ENCODE measurements at places on chromosomes 1 and 21.
A peak's percentile ranks its signal among the peaks of the same experiment; 100 is the strongest.

- DNase-seq, result no peak
Observed at GRCh38 chr1:62481681-62482080, 44.8 kb downstream of the USP1 start.

GRCh38 chr1:228279722-228280105, 71.9 kb downstream of the OBSCN start:
- DNase-seq, result no peak

- DNase-seq, result no peak
Observed at GRCh38 chr1:231723146-231723545, 96.6 kb downstream of the DISC1 start.

- no peak for DNase-seq
Observed at GRCh38 chr1:84947536-84948410, 49.1 kb downstream of the MCOLN2 start.

DNA sequence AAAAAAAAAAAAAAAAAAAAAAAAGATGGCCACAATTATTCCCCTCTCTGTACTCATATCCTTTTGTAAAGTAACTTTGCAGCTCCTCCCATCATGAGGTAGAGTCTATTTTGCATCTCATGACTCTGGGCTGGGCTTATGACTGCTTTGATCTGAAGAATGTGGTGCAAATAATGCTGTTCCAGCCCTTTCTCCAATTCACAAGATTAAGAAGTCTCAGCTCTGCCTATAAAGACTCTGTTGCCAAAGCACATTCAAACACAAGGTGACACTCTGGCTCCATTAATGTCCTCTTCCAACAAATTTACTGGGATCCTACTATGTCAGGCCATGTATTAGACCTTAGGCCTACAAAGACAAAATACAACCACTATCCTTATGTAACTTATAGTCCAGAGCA, 64.8 kb upstream of the PTCH2 start:
- DNase-seq, result no peak

DNA sequence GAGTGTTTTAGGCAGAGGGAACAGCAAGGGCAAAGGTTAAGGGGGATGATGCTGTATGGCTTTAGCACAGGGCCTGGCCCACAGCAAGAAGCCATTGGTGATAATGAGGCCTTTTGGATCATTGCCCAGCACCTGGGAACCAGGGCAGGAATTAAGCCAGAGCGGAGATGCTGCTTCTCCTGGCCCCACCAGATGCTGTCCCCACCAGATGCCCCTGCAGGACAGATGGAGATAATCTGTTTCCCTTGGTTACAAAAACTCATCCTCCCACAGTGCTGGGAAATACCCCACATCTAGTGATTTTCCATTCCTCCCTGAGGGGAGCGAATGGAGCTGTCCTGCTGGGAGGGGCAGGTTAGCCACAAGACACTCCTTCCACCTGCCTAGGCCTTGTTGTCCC, 18.8 kb downstream of the OPRD1 start:
- DNase-seq, result no peak

DNA sequence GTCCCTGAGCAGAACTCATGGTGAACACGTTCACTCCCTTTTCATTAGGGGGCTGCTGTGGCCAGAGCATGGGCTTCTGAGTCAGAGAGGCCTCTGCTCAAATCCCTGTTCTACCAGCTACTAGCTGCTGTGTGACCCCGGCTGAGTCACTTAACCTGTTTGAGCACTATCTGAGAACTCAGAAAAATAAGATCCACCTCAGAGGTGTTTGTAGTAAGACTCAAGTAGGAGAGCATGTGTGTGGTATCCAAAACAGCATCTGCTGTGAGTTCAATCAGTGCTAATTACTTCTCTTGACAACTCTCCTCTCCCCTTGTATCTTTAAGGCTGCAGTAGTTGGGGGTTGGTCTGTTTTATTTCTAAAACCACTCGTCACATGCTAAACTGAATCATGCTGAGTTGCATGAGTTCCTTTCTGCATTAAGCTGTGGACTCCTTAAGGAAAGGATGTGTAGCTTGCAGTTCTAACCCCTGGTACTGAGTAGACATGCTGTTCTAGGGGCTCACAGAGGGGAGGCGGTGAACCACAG, 39.7 kb upstream of the JUN start:
- peak; percentile 68 for DNase-seq

GRCh38 chr1:198186916-198187580, 30.2 kb downstream of the NEK7 start:
- DNase-seq, result no peak

DNA sequence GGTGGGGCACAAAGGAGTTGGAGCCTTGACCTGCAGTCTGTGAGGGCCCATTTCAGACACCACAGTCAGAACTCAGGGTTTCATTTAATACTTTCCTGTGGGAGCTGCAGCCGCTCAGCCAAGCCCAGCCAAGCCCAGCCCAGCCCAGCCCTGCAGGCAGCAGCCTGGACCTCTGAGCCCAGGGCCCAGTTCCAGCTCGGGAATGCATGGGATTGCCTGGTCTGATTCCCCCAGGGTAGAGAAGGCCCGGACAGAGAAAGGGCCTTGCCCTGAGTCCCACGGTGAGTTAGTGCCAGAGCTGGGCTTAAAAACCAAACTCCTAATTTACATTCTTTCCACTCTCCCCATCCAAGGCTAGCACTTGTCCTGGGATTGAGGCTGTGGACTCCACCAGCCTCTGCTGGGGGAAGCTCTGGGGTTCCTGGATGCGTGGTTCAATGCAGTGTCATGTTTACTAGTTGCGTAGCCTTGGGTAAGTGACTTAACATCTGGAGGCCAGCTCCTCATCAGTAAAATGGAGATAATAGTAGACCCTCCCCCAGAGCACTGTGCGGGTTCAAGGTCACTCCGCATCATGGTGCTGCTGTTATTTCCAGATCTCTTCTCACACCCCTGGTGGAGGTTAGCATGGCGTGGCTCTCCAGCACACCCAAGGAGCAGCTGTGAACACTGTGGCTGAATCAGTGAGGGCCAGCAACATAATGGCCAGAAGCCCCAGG, 29.2 kb upstream of the PKP1 start:
- DNase-seq, result no peak

DNA sequence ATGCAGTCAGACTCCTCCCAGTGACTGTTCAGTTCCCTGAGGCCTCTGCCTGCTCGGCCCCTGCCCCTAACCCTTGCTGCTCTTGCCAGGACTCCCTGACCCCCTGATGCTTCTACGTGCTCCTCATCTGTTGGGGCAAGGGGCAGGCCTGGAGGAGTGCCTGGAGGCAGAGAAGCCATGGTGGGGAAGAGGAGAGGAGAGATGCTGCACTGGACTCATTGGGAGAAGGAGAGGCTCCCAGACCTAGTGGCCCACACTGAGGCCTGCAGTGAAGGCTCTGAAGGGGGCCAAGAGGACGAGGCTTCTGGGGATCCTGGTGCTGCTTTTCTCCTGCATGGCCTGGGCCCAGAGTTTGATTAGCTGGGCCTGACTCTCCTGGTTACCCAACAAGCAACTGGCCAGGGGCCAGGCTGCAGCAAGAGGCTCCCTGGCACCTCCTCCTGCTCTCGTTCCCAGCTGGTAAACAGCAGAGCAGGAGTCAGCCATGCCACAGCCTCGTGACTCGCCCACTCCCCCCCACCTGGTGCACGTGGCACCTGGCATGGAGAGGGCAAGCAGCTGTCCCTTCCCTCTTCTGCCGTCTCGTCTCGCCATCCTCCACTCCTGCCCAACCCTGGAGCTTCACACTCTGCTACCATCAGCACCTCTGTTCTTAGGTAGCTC, 847 bp upstream of the RORC start:
- no peak for DNase-seq

- DNase-seq, result no peak
Observed at GRCh38 chr1:203217139-203217655, 12.3 kb downstream of the CHIT1 start.

- DNase-seq, result no peak
Observed at GRCh38 chr1:77639557-77640069, 42.8 kb downstream of the ZZZ3 start.

GRCh38 chr1:1135339-1136136, 19.6 kb upstream of the C1orf159 start:
- no peak for DNase-seq

DNA sequence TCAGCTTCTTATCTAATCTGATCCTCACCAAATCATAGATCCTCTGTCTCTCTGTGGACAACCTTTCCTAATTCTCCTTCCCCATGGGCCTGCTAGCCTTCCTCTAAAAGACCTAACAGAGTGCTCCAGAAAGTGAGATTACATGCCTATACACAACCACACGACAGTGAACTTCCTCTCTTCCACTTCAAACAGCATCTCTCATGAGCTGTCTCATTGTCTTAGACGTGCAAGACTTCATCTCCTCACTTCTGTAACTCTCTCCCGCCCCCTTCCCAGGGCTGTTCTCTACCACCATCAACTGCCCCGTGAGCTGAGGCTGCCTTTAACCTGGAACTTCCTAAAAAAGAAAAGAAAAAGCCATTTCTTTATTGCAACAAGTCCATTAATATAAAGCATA, 14.1 kb upstream of the A3GALT2 start:
- DNase-seq, result no peak

DNA sequence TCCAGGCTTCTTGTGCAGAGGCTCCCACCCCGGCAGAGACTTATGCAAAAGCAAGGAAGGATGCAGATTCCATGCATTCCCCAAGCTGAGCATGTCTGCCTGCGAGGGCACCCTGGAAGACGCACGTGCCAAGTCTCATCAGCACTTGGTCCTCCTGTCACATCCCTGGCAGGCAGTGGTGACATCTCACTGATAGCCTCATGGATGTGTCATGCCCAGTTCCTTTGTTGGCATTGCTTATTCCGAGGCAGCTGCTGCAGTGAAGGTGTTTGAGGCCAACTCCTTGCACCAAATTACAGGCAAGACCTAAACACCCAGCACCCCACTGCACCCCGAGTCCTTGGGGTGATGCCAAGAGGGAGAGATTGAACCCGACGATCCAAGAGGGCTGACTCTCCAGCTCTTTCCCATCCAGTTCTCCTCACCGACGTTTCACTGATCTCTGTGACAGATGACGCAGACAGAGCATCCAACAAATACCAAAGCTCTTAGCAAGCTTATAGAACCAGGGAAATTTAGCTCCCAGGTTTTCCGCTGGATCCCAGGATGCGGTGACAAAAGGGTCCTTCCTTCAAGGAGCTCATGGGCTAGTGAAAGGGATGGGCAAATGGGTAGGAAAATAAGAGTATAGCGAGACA, 611.1 kb downstream of the AJAP1 start:
- no peak for DNase-seq

GRCh38 chr1:191695865-191696264, 462.4 kb upstream of the RGS18 start:
- DNase-seq, result no peak

DNA sequence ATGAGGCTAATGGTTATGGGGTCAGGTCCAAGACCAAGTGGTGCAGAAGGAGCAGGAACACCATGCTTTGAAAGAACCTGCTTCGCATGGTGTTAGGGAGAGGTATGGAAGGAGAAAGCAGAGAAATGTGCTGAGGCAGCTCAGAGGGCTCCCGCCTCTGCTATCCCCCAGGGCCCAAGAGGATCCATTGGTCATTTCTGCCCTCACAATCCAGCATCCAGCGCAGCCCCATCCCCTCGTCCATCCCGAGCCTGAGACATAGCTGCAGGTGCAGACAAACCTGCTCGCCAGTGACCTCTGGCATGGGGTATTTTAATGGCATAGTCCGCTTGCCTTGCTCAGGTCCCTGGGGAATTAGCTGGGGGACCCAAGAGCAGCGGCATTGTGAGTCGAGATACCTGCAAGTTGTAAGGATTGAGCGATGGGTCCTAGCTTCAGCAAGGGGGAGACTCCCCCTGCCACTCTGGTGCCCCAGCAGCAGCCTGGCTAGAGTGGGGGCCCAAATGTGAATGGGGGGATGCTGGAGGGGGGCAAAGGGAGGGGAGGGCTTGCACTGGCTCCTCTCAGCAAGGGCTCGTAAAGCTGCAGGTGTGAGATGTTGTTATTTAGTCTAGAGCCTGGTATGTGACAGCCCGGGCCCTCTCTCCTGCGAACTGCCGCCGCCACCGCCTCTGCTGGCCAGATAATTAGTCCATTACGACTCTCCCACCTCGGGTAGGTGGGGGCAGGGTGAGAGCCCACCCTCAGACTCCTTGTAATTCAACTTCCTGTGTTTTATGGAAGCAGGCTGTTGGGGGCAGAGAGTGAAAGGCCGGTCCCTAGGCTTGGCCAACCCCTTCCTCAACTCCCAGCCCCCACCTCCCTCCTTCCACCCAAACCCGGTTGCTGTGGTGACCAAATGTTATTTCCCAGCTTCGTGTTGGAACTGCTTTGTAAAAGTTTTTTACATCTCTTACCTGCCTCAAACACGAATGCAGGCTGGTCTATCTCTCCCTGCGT, 118.8 kb downstream of the RNF220 start:
- DNase-seq, result no peak

- DNase-seq, result no peak
Observed at GRCh38 chr1:85280636-85281035, 4.2 kb upstream of the BCL10 start.

DNA sequence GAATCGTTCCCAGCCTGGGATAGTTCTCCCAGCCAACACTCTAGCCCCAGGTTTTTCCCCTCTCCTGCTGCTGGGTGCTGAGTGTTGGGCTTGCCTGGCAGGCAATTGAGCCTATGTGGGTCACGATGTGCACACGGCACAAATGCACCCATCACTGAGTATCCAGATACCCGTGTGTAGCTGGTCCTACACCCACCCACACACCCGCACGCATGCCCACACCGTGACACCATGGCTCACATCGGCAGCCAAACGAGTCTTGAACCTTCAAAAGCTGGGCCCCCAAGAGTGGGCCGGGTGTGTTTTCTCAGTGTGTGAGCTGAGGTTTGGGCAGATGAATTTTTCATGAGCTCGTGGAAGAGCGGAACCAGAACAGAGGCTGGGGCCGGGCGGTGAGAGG, 188.5 kb downstream of the GRIK3 start:
- no peak for DNase-seq

DNA sequence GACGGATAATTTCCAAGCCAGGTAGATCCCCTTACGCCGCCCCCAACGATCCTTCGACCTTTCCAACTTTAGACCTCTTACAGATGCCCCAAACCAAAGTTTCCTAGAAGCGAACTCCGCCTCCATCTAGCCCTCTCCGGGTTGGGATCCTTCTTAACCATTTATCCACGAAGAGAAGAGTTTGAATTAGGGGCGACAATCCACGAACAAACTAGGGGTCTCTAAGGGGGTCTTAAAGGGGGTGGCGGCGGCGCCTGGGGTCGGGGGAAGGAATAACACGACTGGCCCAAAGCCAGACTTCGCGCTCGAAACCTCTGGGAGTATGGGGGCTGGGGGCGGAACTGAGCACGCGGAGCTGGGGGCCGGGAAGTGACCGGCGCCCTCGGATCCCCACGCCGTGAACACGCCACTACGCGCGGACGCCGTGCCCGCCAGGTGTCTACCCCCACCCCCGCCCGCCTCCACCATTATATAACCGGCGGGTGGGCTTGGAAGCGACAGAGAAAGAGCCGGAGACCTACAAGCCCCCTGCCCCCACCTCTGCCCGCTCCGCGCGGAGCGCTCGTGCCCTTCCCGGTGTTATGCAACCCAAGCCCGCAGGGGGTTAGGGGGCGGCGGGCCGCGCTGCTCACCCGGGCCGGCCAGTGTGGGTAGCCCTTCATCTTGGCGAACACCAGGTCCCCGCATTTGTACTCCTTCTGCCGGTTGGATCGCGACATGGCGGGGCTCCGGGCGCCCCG, 594 bp downstream of the HDGF start:
- peak; percentile 52 for DNase-seq

- DNase-seq, result no peak
Observed at GRCh38 chr21:42381347-42381984, 14.4 kb downstream of the TMPRSS3 start.

GRCh38 chr1:209721323-209721722, 16.7 kb downstream of the HSD11B1 start:
- DNase-seq, result no peak

- no peak for DNase-seq
Observed at GRCh38 chr1:162857850-162858249, 3.1 kb downstream of the CCDC190 start.

Data from hepatic stellate cell (primary cell).